RPMI7951 (cell line): ENCODE measurements at places on chromosomes 1 and 21.

- no peak for DNase-seq
Measured at GRCh38 chr1:84031802-84032327, 32.9 kb upstream of the TTLL7 start.

DNA sequence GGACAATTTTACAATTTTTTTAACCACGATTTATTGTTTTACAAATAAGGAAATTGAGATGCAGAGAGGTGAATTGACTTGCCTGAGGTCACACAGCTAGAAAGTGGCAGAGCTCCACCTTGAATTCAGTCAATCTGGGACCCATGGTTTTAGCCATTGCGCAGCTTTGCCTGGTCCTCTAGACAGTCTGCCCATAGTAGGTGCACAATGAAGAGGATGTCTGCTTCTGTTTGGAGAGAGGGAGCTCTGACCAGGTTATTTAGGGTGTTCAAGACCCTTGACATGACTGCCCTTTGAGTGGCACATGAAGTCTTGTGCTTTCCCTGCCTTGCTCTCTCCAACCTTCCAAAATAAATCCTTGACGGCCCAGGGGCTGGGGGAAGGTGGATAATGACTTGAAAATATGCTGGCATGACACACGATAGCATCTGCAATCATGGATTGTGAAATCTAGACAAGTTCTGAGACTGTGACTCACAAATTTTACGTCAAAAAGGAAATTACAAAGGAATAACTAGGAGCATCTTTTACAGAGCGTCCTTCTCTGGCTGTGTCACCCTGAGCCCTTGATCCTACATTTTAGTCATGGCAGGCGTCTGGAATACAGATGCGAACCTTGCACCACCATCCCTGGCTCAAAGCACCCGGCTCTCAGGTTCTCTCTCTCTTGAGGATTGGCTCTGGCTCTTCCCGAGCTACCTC lies 26.2 kb upstream of the ID3 start:
- DNase-seq: peak; percentile 94

GRCh38 chr1:78586572-78586971 lies 33.7 kb upstream of the IFI44L start:
- no peak for DNase-seq

- DNase-seq: no peak
Measured at GRCh38 chr1:178941261-178941689, 70.4 kb upstream of the ANGPTL1 start.

DNA sequence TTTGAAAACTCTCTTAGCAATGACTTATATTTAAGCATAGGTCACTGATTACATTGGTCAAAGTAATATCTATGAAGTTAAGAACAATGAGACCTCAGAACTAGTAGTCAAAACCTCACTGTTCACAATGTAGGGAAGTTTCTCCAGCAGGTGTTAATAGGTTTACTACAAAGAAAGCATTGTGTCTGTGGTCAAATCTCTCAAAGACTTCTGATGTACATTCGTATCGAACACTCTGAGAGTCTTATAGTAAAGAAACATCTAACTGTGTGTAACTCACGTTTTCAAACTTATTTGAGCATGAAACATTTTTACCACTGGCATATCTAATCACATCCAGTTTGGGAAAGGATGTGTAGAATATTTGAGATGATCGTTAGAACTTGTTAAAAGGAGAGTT lies 76.0 kb downstream of the MAP3K7CL start:
- no peak for DNase-seq

DNA sequence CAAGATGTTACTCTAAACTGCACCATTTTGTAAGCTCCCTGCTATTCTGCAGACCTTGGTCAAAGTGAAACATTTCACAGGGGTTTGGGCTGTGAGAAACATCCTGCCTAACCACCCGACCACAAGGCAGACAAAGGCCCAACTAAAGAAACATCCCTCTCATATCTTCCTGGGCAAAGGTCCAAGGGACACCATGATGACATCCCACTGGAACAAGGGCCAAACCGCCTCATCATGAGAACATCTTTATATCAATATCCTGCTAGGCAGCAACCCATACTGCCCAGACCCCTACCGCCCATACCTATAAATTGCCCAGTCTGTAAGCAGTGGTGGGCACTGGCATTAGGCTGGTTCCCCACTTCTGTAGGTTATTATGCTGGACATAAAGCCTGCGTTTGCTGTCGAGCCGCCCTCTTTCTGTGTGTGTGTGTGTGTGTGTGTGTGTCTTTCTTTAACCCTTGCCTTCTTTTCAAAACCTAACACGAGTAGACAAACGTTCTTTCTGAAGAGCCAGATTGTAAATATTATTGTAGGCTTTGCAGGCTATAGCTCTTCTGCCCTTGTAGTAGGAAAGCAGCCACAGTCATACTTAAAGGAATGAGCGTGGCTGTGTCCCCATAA lies 1.0 kb upstream of the PPIE start:
- peak; percentile 91 for DNase-seq
